ENCODE measurements at places on chromosomes 13 and 19.

- no peak for DNase-seq
These were observed 1421.5 kb upstream of the SPRY2 start for GRCh38 chr13:81762449-81762848.

GRCh38 chr13:109145631-109146030 is 516.2 kb downstream of the MYO16 start:
- peak; percentile 52 for DNase-seq

GRCh38 chr19:13983213-13983889 is 22.8 kb downstream of the RFX1 start:
- peak; percentile 72 for DNase-seq

GRCh38 chr13:21347753-21348318 is 111.3 kb downstream of the ZDHHC20 start:
- DNase-seq = no peak

DNA sequence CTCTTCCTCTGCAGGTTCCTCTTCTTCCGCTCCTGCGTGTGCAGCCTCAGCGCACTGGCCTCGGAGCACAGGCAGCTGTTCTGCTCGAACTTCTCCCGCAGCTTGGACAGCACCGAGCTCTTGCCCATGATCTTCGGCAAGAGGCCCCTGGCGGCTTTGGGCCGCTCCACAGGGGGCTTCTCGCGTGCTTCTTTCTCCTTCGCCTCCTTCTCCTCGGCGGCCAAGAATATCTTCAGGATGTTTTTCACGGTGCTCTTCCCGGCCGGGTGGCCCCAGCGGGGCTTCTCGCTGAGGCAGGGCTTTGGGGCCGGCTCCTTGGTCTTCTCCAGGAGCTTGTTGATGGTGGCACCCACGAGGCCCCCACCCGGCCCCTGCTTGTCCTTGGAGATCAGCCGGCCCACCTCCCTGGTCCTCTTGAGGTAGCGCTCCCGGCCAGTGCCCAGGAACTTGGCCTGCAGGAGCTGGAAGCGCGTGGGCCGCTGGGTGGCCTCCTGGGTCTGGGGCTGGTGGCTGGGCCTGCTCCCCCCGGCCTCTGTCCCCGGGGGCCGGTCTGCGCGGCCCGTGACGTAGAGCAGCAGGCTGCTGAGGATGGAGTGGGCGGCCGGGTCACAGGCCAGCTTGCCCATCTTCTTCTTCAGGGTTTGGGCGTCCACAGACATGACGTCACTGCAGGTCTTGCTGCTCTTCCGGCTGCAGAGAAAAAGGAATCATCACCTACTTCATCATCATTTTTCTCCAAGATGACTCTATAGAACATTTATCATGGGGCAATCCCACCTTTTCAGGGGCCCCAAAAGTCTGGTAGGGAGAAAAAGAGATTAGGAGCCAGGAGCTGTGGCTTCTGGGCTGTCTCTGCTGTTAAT is 43.8 kb upstream of the GRTP1 start:
- DNase-seq = no peak

DNA sequence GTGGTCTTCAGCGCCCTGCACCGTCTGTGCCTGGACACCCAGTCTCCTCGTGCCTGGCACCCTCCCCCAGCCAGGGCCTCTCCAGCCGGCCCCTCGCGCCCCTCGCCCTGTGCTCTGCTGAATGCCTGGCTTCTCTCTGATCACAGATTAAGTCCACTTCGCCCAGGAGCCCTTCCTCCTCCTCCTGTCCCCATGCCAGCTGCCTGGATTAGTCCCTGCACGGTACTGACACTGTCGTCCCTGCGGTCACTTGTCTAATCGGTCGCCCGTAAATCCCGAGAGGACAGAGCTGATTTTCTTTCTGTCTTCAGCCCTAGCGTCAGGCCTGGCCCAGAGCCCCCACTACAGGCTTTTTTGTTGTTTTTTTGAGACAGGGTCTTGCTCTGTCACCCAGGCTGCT is 6.6 kb downstream of the THOP1 start:
- no peak for DNase-seq

GRCh38 chr19:46732172-46732938 is 13.5 kb upstream of the FKRP start:
- no peak for DNase-seq

- no peak for DNase-seq
These were observed 8.6 kb downstream of the RGCC start for GRCh38 chr13:41465898-41466320.

- no peak for DNase-seq
These were observed 37.3 kb downstream of the KL start for GRCh38 chr13:33053397-33054066.

- no peak for DNase-seq
These were observed 18.8 kb downstream of the SMG9 start for GRCh38 chr19:43735957-43736356.

GRCh38 chr13:24097064-24097463 is 63.5 kb upstream of the SPATA13 start:
- DNase-seq = no peak

GRCh38 chr19:10517361-10517759 is at the start of gene S1PR5:
Gene S1PR5 (minus strand): TSS chr19:10517447. CDS start chr19:10515011, 2,436 bp downstream.
- peak; percentile 44 for DNase-seq

- no peak for DNase-seq
These were observed 21.1 kb upstream of the CCDC97 start for GRCh38 chr19:41288673-41289530.

DNA sequence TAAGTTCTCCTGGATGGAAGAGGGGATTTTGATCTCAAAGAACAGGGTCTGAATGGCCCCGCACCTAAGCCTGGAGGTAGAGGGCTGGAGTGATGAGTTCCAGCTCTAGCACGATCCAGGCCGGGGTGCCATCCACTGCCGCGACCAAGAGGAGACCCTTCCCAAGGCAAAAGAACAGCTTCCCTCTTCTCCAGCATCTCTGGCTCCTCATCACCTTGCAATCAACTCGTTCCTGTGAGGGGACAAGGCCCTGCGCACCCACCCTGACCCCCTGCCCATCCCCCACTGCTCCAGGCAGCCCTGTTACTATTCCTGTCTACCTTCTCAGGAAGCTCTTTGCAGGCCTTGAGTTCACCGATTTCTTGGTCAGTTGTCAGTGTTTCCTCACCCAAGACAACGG is 17.8 kb downstream of the COL4A1 start:
- no peak for DNase-seq

- DNase-seq = no peak
These were observed 318.3 kb upstream of the SGCG start for GRCh38 chr13:22862478-22862877.

GRCh38 chr13:22496803-22497508 is 683.8 kb upstream of the SGCG start:
- DNase-seq = no peak

DNA sequence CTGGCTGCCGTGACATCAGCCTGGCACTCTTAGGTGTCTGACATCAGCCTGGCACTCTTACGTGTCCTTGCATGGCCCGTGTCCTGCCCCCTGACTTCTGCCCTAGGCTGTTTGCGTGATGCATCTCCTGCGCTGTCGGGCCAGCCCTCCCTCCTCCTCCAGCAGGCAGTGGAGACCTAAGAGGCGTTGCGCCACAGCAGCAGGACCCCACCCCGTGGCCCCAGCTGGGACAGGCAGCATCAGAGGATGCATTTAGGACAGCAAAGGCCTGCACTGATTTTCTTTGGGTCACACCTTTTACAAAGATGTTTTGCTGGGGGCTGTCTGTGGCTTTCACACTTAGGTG is 65.3 kb downstream of the GPR12 start:
- DNase-seq = no peak

DNA sequence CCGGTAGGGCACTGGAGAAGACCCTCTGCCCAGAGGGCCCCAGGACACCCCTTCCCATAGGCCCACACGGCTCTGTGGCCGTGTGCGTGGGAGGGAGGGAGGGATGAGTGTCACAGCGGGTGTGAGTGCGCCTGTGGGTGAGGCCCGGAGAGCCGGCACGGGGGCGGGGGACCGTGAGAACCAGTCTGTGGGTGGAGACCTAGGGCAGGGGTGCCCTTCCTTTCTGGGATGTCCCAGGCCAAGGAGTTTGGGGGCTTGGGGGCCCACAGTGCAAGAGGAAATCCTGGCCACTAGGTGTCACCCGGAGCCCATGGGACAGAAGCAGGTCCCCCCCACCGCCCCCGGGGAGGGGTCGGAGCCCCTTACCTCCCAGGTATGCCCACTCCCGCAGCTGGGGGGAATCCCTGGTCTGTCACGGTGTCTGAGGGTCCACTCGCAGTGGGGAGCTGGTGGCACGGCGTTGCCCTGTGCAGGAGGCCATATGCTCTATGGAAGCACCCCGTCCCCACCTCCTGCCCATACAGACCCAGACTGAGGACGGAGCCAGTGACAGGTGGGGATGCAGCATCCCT is 16.0 kb upstream of the SLC7A10 start:
- peak; percentile 36 for DNase-seq

- DNase-seq = no peak
These were observed 42.2 kb upstream of the EPHX3 start for GRCh38 chr19:15274477-15274876.

- DNase-seq = no peak
These were observed 2.9 kb upstream of the ATP8B3 start for GRCh38 chr19:1814833-1815604.

All from NCI-H345 (cell line).